ENCODE measurements at places on chromosomes 2 and 18. TPM values are rescaled to one million over a fixed set of nuclear protein-coding genes. Genes with fewer than 3 reads are reported as not detected.
A peak's percentile ranks its signal among the peaks of the same experiment; 100 is the strongest.

- H3K36me3 ChIP-seq = no peaks in the 10 kb centered on the region
- DNase-seq = no peak
- no peak overlapping the region for H3K27ac ChIP-seq
- H3K4me1 ChIP-seq = no peaks in the 10 kb centered on the region
- H3K27me3 ChIP-seq = no peaks in the 10 kb centered on the region
Observed at GRCh38 chr2:147792966-147793617, 51.7 kb upstream of the ACVR2A start.

The POTEI gene
- not detected for total RNA-seq

DNA sequence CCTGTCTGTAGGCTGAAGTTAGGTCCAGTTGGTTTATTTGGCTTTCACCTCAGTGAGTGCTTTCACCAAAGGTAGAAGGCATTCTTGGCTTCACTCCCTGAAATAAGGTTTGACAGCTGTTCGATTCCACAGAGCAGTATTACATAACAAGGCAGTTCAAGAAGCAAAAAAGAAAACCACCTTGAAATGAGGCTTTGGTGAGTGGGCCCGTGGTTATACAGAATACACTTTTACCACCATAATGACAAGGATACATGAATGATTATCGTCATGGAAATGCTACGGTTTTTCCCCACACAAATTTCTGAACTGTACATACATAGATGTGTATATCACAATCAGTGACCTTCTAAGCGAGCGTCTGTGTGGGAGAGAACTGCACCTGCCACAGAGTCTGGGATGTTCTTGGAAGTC, 80.0 kb upstream of the CHRNA1 start:
- no peaks in the 10 kb centered on the region for H3K27me3 ChIP-seq
- H3K4me3 ChIP-seq = no peak overlapping the region
- H3K36me3 ChIP-seq = no peaks in the 10 kb centered on the region

- no peak overlapping the region for H3K27ac ChIP-seq
- DNase-seq = no peak
- H3K4me3 ChIP-seq = no peak overlapping the region
- H3K4me1 ChIP-seq = no peaks in the 10 kb centered on the region
- no peaks in the 10 kb centered on the region for H3K27me3 ChIP-seq
Observed at GRCh38 chr2:242098445-242099128, 229.1 kb downstream of the RTP5 start.

The SMAD4 gene
- total RNA-seq = 112 TPM

DNA sequence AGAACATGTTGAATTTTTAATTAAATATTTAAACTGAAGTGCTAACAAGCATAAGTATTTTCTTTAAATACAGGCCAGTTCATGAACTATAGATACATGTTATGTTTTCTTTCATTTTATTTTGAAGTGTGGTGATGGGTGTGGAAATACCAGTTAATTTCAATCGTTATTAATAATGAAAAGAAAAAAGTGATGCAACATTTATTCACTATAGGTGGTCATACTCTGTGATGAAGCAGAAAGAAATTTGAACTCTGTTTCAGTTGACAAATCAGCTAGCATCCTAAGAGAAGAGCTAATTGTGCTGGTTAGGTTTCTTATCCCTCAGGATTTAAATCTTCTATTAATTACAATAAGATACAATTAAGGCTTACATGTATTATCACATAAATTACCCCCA, 795.1 kb upstream of the DDX18 start:
- H3K27me3 ChIP-seq = no peaks in the 10 kb centered on the region
- no peak overlapping the region for H3K27ac ChIP-seq
- DNase-seq = no peak
- H3K36me3 ChIP-seq = no peaks in the 10 kb centered on the region
- H3K4me1 ChIP-seq = no peaks in the 10 kb centered on the region

The UGT1A8 gene
- not detected for total RNA-seq

- H3K27ac ChIP-seq = no peak overlapping the region
- no peak overlapping the region for H3K4me3 ChIP-seq
- no peaks in the 10 kb centered on the region for H3K27me3 ChIP-seq
Observed at GRCh38 chr2:23420840-23421476, 36.0 kb downstream of the KLHL29 start.

DNA sequence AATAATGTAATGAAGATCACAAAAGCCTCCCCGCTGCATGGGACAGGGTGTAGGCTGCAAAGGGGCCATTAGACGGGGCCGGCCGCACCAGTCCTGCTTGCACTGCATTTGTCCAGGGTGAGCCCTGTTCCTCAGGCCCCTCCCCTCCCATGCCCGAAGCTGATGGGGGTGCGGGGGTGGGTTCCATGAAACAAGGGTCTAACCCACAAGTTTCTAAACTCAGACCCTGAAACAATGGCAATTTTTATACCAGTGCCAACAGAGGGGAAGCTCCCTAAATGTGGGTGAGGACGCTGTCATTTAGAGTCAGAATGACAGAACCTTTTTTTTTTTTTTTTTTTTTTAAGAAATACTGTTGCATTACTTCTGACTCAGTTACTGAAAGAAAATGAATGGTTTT, 39.7 kb downstream of the HS6ST1 start:
- H3K4me1 ChIP-seq = peaks cover 32% of the 10 kb centered on the region
- H3K27me3 ChIP-seq = no peaks in the 10 kb centered on the region
- peak; percentile 55 for DNase-seq
- no peak overlapping the region for H3K4me3 ChIP-seq
- no peak overlapping the region for H3K27ac ChIP-seq
- H3K36me3 ChIP-seq = peaks cover 4% of the 10 kb centered on the region

- peaks cover 14% of the 10 kb centered on the region for H3K27me3 ChIP-seq
- H3K27ac ChIP-seq = peak overlapping the region; percentile 72
- peak; percentile 75 for DNase-seq
- H3K4me1 ChIP-seq = no peaks in the 10 kb centered on the region
- H3K4me3 ChIP-seq = no peak overlapping the region
Observed at GRCh38 chr18:26579941-26580618, 31.7 kb upstream of the KCTD1 start.

The ACOXL gene
- total RNA-seq = 47.5 TPM

The ZNF519 gene
- total RNA-seq = 5.7 TPM

The PRKAG3 gene
- total RNA-seq = not detected

The ASB18 gene
- total RNA-seq = not detected

GRCh38 chr2:65411056-65411795, 21.2 kb downstream of the SPRED2 start:
- no peak overlapping the region for H3K27ac ChIP-seq
- no peaks in the 10 kb centered on the region for H3K36me3 ChIP-seq
- H3K4me3 ChIP-seq = no peak overlapping the region
- no peaks in the 10 kb centered on the region for H3K27me3 ChIP-seq

DNA sequence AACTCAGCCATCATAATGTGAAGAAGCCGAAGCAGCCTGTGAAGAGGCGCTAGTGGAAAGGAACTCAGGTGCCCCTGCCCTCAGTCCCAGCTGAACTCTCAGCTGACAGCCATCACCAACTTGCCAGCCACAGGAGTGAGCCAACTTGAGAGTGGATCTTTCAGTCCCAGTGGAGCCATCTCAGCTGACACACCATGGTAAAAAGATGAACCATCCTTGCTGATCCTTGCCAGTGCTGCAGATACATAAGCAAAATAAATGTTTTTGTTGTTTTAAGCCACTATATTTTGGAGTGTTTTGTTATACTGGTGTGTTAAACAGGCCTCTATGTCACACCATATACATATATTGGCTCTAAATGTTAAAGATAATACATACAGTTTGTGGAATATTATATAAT, 195.8 kb upstream of the SPRED2 start:
- H3K4me1 ChIP-seq = no peaks in the 10 kb centered on the region
- H3K27ac ChIP-seq = no peak overlapping the region
- DNase-seq = no peak
- H3K36me3 ChIP-seq = no peaks in the 10 kb centered on the region

The HRH4 gene
- total RNA-seq = 1.7 TPM

GRCh38 chr18:76259096-76259495, 235.9 kb downstream of the ZNF516 start:
- no peak overlapping the region for H3K4me3 ChIP-seq
- no peak overlapping the region for H3K27ac ChIP-seq
- no peak for DNase-seq
- H3K36me3 ChIP-seq = no peaks in the 10 kb centered on the region
- H3K27me3 ChIP-seq = no peaks in the 10 kb centered on the region

GRCh38 chr2:204370172-204370718, 175.0 kb upstream of the PARD3B start:
- no peaks in the 10 kb centered on the region for H3K27me3 ChIP-seq
- no peaks in the 10 kb centered on the region for H3K36me3 ChIP-seq
- no peak for DNase-seq
- no peak overlapping the region for H3K27ac ChIP-seq
- H3K4me3 ChIP-seq = no peak overlapping the region

GRCh38 chr18:31302991-31303390, 15.0 kb upstream of the DSG1 start:
- no peak for DNase-seq
- no peak overlapping the region for H3K27ac ChIP-seq
- H3K4me3 ChIP-seq = no peak overlapping the region

The CCDC148 gene
- total RNA-seq = 1.2 TPM

The MERTK gene
- 17.3 TPM for total RNA-seq

- H3K27ac ChIP-seq = no peak overlapping the region
- H3K36me3 ChIP-seq = no peaks in the 10 kb centered on the region
- H3K27me3 ChIP-seq = no peaks in the 10 kb centered on the region
- H3K4me3 ChIP-seq = no peak overlapping the region
- DNase-seq = peak; percentile 83
Observed at GRCh38 chr2:101341901-101342624, 33.6 kb upstream of the RNF149 start.

DNA sequence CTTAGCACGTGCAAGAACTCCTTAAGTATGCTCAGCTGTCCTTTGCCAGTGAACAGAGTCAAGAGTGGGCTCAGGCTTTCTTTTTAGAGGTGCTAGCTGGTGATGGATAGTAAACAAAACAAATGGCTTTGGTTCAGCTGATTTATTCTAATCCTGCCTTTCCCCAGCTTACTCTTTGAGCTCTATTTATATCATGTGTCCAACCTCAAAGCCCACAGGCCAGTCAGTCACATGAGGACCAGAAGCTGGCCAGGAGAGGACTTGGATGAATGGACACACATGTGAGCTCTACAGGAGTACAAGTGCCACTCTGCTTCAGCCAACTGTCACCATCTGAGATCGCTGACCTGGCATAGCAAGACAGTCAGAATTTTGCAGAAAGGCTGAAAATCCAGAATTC, 59.4 kb downstream of the STK39 start:
- peaks cover 35% of the 10 kb centered on the region for H3K4me1 ChIP-seq
- no peaks in the 10 kb centered on the region for H3K27me3 ChIP-seq
- H3K36me3 ChIP-seq = no peaks in the 10 kb centered on the region
- H3K27ac ChIP-seq = no peak overlapping the region

The ING5 gene
- 36.5 TPM for total RNA-seq

The SP110 gene
- 46.9 TPM for total RNA-seq

GRCh38 chr2:204946892-204947291, 401.6 kb downstream of the PARD3B start:
- no peaks in the 10 kb centered on the region for H3K27me3 ChIP-seq
- H3K4me3 ChIP-seq = no peak overlapping the region
- H3K36me3 ChIP-seq = no peaks in the 10 kb centered on the region
- H3K27ac ChIP-seq = no peak overlapping the region
- no peak for DNase-seq
- H3K4me1 ChIP-seq = no peaks in the 10 kb centered on the region

DNA sequence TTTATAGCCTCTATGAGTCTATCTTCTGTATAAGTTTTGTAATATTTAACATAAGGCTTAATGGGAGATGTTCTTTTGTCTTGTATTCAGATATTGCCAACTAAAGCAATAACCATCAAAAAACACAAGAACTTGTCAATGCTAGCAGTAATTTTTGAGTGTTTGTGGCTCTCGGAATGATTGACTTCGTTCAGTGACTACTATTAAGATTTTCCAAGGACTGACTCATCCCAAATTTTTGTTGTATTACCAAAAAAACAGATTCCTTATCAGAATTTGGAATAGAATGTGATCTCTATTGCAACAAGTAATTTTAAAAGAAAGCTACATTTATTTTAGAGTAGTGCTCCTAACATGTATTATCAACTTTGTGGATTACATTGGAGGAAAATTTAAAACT, 8.1 kb downstream of the NABP1 start:
- peaks cover 67% of the 10 kb centered on the region for H3K36me3 ChIP-seq
- no peak overlapping the region for H3K27ac ChIP-seq
- no peak for DNase-seq
- no peak overlapping the region for H3K4me3 ChIP-seq

DNA sequence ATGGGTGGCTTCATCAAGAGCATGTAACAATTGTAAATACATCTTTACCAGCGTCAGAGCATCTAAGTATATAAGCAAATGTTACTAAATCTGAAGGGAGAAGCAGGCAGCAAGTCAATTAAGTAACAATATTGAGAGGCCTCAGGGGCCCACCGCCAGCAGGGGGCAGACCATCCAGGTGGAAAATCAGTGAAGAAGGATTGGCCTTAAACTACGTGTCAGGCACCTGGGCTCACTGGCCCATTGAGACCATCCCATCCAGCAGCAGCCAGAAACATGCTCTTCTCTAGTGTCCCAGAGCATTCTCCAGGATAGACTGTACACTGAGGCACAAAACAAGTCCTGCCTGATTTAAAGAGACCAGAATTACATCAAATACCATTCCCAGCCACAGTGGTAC, 96.2 kb upstream of the SNTG2 start:
- no peak overlapping the region for H3K27ac ChIP-seq
- no peak for DNase-seq
- H3K27me3 ChIP-seq = no peaks in the 10 kb centered on the region
- no peaks in the 10 kb centered on the region for H3K4me1 ChIP-seq

DNA sequence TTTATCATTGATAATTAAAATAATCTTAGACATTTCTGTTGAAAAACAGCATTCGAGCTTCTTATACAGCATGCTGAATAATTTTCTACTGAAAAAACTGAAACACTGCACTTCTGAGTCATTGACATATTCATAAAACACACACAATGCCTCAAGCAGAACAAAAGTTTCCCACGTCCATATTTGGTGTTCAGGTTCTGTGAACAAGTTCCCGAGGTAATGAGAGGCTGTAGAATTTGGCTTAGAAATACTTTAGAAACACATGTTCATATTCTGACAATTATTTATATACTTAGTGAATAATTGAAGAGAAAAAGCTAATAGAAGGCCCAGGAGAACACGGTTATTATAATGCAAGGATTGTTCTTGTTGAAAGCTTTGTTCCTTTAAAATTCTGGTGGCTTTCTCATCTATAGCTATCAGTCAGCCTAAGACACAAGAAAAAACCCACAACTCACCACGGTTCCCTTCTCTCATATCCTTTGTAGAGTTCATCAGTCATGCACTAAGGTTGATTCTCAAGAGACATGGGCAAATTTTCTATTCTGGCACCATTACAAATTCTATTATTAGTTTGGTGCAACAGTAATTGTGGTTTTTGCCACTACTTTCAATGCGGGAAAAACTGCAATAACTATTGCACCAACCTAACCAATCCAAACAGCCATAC, 194.4 kb downstream of the TMX3 start:
- no peak overlapping the region for H3K27ac ChIP-seq
- H3K4me1 ChIP-seq = no peaks in the 10 kb centered on the region
- DNase-seq = no peak
- no peak overlapping the region for H3K4me3 ChIP-seq

- H3K4me1 ChIP-seq = no peaks in the 10 kb centered on the region
- no peak for DNase-seq
- H3K27me3 ChIP-seq = no peaks in the 10 kb centered on the region
Observed at GRCh38 chr2:208501206-208501605, 94.6 kb downstream of the PTH2R start.
